Stimulated activated naive CD4-positive, alpha-beta T cell treated with Interleukin-2 at 50 U/mL for 16 hours (primary cell): ENCODE measurements at places on chromosomes 12 and 14.

DNA sequence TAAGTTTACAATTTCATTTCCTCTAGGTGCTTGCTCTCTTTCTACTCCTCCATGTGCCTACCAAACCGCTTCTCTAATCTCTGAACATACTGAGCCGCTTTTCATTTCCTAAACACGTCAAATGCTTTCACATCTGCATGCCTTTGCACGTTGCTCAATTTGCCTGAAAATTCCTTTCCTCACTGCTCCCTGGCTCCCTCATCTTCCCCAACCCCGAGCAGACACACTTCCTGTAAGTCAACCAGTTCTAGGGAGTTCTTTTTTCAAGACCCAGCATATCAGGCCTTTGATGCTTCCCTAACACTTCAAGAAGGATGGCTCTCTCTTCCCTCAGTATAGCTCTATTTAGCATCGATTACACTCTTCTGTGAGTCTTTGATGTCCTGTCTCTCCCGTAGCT lies 50.3 kb downstream of the LMO3 start:
- DNase-seq, result no peak

DNA sequence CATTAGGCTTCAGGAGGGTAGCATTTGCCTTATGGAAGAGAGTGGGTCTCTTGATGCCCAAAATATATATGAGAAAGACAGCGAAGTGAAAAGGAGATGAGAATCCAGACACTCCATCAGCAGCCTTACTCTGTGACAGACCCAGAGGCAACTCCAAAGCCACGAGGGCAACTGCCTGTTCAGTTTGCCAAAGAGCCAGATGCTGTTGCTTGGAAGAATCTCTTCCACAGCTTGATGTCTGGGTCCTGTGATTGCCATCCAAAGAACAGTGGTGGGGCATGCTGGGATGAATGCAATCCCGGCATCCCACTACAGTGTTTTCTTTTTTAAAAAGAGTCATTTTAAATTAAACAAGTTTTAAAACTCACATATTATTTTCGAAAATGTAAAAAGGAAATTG lies 10.9 kb upstream of the OTX2 start:
- DNase-seq, result no peak

- DNase-seq, result no peak
Observed at GRCh38 chr14:72801381-72801812, 92.5 kb downstream of the DPF3 start.

DNA sequence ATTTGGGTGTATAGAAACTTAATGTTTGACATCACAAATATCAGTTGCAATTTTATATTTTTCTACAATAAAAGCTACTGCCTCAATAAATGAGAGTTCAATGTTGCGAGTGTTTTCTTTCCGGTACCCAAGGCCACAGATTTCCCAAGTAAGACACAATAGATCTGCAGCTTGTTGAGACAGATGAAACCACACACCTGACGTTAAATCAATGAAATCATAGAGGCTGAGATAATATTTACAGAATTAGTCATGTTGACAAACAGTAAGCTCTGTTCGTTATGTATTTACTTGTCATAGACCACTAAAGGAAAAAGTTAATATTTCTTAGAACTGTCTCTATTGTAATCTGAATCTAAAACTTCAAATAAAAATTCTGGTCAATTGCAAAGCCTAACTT lies 49.2 kb upstream of the PTHLH start:
- no peak for DNase-seq

- DNase-seq, result no peak
Observed at GRCh38 chr14:21149641-21150367, 6.1 kb downstream of the OR5AU1 start.

DNA sequence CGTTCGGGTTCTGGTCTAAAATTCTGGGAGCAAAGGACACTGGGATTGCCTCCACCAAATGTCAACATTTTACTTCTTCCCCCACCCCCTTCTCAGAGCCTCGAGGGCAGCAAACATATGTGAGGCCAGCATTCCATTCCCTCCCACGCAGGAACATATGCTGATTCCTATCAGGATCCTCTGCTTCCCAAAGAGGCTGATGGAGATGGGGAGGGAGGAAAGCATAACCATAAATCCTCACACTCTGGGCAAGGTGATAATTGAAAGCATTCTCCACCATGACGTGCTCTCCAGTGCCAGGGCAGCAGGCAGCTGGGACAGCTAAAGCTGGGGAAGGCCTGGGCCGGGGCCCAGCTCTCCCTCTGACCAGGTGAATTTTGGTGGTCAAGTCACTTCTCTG lies 395.0 kb downstream of the ZFP36L1 start:
- no peak for DNase-seq

DNA sequence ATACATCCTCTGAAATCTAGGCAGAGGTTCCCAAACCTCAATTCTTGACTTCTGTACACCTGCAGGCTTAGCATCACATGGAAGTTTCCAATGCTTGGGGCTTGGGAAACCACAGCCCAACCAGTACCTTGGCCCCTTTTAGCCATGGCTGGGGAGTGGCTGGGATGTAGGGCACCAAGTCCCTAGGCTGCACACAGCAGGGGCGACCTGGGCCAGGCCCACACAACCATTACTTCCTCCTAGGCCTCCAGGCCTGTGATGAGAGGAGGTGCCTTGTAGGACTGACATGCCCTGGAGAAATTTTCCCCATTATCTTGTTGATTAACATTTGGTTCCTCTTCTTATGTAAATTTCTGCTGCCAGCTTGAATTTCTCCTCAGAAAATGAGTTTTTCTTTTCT lies 1387.4 kb downstream of the FSCB start:
- DNase-seq, result no peak

- DNase-seq, result no peak
Observed at GRCh38 chr14:96748362-96748761, 48.8 kb upstream of the VRK1 start.

DNA sequence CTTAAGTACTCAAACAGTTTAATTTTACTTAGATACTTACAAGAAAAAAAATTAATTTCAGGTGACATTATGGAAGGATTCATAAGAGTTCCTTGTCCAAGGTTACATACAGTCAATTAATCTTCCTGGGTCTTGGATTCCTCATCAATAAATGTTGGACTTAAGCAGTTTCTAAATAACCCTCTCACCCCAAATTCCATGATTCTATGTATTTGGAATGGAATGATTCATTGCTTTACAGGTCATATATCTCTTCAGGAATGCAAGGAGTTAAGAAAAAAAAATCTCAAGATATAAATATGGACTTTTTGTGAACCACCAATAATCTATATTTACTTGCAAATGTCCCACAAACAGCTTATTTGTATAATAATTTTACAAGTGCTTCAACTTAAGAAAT lies 84.2 kb upstream of the BMP4 start:
- no peak for DNase-seq

- no peak for DNase-seq
Observed at GRCh38 chr12:46534327-46534840, 161.8 kb upstream of the SLC38A2 start.
